NCI-H774 (cell line): ENCODE measurements at places on chromosomes 2 and 18.

DNA sequence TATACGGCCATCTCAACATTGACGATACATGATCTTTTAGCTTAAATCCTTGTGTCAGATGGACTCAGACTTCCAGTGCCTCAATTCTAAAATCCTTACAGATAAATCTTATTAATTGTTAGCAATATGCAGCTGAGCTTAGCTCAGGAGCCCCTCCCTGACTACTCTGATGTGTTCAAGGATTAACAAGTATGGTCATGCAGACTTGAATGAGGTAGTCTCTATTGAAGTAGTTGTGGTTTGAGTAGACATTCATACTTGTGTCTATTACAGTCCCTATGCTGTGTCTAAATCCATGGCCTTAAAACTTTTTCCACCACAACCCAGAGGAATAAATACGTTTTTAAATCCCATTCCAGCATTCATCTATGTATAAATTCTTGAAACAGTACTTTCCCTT lies 119.5 kb downstream of the NUP35 start:
- no peak for DNase-seq

- no peak for DNase-seq
Observed at GRCh38 chr2:150425121-150425955, 62.1 kb downstream of the RND3 start.

DNA sequence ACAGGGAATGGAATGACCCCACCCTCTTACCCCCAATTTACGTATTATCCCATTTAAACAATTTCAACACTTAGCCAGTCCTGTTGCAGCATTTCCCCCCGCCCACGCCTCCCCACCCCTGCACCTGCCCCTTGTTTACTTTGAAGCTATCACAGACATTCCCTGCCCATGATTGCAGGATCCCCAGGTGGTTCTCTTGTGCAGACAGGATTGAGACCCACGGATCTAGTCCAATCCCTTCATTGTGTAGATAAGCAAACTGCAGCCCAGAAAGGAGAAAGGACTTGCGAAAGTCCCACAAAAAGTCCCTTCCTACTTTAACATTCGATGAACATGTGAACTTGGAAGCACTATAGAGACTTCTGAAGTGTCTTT lies 38.9 kb downstream of the TMEM17 start:
- no peak for DNase-seq

DNA sequence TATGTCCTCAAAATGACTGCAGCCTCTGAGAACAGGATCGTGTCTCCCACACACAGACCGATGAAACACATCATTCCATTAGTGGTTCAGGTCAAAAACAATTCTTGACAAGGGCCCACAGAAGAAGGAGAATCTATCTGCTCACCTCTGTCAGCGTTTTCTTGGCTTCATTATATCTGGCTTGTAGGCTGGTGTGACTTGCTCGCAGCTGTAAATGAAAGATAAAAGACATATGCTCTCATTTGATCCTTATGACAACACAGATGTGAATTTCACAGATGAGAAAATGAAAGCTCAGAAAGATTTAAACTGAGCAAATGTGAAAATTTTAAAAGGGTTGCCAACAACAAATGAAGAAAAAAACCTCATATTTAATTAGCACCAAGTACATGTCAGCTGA lies 61.6 kb downstream of the CCDC93 start:
- DNase-seq: no peak

GRCh38 chr2:221999166-221999565 lies 299.6 kb downstream of the PAX3 start:
- no peak for DNase-seq

- no peak for DNase-seq
Observed at GRCh38 chr2:226693521-226693920, 106.1 kb downstream of the IRS1 start.

DNA sequence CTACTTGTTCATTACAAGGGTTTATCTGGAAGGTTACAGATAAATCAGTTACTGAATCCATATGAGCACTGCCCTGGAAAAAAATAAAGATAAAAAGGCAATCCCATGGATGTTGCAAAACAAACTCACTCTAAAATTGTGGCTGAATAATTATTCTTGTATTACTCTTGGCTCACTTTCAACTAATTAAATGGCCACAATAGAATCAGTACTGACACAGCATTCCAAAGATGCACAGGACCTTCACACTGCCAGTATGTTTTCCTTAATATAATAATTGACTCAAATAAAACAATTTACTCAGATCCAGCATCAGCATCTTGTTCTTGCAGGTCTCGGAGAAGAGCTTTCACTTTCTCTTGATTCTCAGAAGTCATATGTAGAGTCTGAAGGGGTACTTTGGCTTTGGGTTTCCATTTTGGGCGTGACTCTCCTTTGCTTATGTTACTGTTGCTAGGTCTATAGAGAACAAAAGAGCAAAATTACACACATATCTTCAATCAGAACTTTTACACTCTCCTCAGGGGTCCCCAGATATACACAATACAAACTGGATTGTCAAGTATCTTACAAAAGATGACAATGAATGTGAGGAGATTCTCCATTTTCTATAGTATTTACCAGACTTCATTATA lies 12.6 kb downstream of the DHX57 start:
- DNase-seq: no peak

DNA sequence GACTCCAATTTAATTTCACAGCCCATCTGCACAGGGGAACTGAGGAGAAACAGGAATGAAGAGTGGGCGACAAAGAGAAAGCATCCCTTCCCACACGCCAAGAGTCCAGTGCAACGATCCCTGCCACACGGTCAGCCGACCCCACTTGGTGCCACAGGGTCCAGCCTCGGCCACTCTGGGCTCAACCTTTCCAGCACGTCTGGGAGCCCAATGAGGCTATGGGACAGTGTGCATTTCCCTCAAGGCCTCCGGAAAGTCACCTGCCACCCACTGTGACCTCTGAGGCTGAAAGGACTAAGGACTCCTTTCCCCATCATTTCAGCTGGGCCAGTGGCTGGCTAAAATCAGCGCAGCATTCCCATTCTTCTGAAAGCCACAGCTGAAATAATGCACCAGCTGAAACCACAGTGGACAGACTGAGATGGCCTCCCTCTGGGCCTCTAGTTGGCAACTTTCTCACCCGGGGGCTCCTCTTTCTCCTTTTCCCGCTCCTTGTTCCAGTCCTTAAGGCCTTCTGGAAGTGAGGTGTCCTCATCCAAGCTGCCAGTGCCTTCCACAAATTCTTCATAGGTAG lies 21.2 kb downstream of the TUBB6 start:
- DNase-seq: no peak

DNA sequence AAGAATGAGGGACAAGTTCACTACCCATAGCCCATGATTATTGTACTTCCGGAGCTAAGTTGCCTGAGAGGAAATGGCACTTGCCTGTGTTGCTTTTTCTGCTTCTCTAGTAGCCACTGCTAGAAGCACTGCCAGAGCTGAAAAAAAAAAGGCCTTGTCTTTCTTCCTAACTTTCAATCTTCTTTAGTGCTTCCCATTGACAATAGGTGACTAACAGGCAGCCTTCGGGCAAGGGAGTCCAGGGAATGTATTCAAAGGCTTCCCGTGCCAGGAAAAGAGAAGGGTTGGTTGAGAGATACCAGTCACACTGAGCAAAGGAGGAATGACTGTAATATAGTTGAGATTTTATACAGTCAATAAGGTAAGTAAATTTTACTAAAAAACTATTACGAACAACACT lies 242.0 kb downstream of the CALCRL start:
- no peak for DNase-seq
